SK-N-SH (cell line): ENCODE measurements at places on chromosomes 5 and 9. TPM values are rescaled to one million over a fixed set of nuclear protein-coding genes. Genes with fewer than 3 reads are reported as not detected.

GRCh38 chr9:129571298-129572051 lies 49.4 kb downstream of the C9orf50 start:
- no peak for DNase-seq

DNA sequence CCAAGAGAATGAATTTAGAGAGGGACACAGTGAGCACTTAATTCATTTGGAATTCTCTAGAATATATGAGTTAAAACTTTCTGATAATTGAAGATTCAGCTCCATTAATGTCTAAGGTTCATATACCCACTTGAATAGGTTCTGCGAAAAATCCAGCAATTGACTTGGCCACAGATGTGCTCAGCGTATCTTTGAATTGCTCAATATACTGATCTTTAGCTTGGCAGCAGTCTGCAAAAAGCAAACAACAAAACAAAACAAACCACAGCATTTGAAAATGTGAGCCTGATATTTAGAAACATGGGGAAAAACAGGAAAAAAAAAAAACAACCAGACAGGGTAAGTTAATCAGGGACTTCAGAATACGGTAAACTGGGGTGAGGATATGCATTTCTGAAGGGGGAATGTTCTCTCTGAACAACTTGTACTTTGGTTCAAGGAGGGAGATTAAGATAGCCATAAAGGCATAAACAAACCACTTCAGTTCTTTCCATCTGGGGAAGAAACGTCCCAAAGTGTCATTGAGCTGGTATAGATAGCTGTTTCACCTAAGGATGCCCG lies 21.4 kb downstream of the AGXT2 start:
- no peak for DNase-seq

- peak; percentile 57 for DNase-seq
Observed at GRCh38 chr9:127966416-127967150, 14.2 kb downstream of the EEIG1 start.

- no peak for DNase-seq
Observed at GRCh38 chr5:95954716-95955115, 6.9 kb downstream of the ELL2 start.

SH3TC2 gene
- 1.1 and 1.7 TPM in 2 replicates for polyA plus RNA-seq
